ENCODE measurements at places on chromosomes 11 and 22.

- DNase-seq: no peak
These were observed 1077.3 kb upstream of the CNTN5 start for GRCh38 chr11:97943493-97943892.

GRCh38 chr22:42685941-42686653 lies 34.6 kb downstream of the A4GALT start:
- peak; percentile 20 for DNase-seq

- peak; percentile 41 for DNase-seq
These were observed 6.0 kb upstream of the MALAT1 start for GRCh38 chr11:65492637-65493366.

DNA sequence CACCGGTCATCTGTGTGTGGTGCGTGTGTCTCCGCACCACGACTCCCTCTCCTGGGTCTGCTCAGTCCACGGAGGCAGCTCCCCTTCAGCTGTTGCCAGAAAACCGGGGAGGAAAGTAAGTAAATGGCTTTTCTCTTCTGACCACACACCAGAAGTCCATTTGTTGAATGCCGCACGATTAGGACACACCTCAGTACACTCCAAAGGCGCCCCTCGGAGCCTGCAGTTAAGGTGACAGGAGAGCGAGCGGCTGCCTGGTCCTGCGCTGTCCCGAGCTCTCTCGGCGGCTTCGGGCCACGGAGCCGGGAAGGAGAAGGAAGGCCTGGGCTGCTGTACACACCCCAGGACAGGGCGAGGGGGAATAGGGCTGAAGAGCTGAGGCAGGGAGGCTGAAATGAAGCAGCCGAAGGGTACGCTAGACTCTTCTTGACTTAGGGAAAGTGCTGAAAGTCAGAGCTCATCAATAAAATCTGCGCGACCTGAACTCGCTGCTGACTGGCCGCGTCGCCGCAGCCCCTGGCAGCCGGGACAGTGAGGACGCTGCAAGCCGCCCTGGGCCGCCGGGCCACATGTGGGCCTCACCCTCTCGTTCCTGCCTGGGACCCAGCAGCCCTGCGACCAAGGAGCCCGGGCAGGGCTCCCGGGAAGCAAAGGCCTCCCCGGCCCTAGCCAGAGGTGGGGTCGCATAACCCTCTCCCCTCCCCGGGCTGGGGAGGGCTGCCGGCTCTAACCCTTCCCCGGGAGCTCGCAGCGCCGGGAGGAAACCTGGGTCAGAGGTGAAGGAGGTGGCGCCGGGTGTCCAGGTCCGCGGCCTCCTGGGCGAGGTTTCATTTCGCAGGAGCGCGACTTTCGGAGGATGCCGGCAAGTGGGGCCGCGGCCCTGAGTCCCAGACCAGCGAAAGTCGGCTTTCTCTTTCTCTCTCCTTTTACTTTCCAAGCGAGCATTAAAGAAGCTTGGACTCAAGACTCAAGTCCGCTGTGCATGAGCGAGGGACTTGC lies 1.6 kb upstream of the PAX6 start:
- peak; percentile 25 for DNase-seq

DNA sequence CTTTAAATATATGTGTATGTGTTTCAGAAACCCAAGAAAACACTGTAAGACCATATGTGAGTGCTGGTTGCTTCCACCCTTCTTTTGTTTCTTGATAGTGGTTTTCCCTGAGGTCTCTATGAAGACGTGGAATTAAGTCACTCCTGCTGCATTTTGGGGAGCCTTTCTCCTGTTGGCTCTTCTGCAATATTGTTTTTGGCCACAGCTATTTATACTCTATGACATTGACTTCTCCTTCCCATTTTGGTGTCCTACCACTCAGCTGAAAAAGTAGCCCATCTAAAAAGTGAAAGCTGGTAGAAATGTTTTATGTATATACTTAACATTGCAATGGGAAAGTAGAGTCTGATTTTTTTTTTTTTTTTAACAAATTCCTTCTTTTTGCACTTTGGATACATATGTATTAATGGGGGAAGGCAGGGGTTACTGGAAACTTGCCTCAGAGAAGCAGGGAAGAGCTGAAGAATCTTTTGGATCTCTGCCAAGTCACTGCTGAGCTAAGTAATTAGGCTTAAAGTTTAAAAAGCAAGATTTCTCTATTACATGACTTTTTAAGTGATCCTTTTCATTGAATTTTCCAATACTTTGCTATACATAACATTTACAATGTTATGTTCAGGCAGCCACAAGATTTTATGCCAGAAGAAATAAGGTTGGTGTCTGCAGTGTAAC lies 1.8 kb downstream of the TTC17 start:
- DNase-seq: no peak

DNA sequence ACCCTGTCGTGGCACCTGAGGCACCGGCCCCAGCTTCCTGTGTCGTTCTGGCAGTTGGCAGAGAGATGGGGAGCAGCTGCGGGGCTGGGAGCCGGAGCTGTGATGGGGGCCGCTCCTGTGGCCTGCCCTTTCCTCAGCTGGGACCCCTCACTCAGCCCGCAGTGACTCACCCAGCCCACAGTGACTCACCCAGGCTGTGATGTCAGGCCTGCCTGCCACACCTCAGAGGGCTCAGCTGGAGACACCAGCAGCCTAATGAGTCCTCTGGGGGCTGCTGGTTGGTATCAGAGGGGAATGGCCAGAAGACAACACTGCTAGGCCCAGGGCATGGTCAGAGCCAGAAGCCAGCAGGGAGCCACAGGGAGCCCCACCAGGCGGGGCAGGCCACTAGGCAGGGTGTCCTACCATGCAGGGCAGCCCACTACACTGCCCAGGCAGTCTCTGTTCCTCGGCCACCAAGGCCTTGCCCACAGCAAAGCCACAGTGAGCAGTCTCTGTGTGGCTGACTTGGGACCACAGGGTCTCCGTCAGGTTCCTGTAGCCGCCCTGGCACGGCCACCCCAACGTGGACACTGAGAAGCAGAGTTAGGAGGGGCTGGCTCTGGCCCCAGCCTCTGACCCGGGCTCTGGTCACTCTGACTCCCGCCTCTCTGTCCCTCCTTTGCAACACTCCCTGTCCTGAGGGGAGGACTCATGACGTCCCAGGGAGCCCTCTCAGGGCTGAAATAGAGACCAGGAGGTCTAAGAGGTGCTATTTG lies 4.2 kb upstream of the FXYD2 start:
- DNase-seq: no peak

- no peak for DNase-seq
These were observed 27.2 kb upstream of the GLYATL1 start for GRCh38 chr11:58912124-58912523.

DNA sequence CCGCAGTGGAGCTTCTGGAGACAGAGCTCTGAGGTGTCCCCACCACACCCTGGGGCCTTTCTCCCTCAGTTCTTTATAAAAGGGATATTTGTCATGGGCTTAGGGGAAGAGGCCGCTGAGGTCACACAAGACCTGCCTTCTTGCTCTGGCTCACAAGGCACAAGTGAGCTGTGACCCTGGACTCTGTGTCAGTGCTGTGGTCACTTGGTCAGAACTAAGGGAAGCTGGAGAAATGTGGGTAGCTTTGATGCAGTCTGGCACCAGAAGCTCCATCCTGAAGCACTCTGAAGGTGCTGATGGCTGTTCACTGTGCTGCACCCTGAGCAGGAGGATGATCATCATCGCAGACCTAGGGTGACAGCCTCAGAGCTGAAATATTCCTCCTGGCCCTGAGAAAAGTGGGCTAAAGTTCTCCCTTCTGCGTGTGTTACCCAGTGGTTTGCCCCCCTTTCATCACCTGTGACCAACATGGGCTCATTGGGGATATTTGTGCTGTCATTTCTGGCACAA lies 28.1 kb upstream of the VPREB1 start:
- no peak for DNase-seq

GRCh38 chr11:121887569-121887968 lies 228.4 kb downstream of the BLID start:
- DNase-seq: no peak

DNA sequence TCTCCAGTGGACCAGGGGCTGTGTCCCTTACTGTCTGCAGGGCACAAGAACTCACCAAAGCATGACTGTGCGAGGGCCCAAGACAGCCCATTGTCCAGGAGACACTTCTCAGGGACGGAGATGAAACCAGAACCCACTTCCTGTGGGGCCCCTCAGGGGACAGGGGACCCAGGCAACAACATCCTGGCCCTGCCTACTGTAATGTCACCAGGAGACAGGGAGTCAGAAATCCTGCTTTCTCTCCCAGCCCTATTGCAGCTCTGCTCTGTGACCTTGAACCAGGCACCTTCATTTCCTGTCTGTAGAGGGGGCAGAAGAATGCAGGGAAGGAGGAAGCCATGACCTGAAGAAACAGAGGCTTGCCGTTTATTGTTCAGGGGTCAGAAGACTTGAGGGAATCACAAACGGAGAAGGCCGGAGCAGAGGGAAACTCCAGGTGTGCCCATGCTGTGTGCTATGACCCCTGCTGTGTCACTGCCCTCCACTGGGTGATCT lies 98.0 kb downstream of the NAT10 start:
- DNase-seq: no peak

DNA sequence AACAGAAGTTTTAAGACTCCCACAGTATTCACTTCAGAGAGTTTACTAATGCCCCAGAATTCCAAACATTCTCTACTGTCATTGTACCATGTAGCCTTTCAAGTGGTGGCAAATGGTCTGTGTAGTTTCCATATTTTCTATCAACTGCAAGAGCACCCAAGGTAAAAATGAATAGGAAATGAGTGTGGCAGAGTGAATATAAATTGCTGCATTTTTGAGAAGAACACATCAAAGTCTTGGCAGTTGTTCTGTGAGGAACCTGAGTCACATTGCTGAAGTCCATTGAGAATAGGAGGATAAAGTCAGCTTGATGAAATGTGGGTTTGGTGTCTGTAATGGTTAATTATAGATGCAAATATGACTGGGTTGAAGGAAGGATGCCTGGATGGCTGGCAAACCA lies 193.6 kb downstream of the AASDHPPT start:
- no peak for DNase-seq

DNA sequence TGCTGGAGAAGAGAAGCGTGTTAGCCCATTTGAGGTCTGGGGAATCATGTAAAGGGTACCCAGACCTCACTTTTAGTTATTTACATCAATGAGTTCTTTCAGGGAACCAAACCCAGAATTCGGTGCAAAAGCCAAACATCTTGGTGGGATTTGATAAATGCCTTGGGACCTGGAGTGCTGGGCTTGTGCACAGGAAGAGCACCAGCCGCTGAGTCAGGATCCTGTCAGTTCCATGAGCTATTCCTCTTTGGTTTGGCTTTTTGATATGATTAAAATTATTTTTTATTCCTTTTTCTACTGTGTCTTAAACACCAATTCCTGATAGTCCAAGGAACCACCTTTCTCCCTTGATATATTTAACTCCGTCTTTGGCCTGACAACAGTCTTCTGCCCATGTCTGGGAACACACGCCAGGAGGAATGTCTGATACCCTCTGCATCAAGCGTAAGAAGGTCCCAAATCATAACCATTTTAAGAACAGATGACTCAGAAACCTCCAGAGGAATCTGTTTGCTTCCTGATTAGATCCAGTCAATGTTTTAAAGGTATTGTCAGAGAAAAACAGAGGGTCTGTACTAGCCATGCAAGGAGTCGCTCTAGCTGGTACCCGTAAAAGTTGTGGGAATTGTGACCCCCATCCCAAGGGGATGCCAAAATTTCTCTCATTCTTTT lies 65.2 kb downstream of the ALX4 start:
- no peak for DNase-seq

DNA sequence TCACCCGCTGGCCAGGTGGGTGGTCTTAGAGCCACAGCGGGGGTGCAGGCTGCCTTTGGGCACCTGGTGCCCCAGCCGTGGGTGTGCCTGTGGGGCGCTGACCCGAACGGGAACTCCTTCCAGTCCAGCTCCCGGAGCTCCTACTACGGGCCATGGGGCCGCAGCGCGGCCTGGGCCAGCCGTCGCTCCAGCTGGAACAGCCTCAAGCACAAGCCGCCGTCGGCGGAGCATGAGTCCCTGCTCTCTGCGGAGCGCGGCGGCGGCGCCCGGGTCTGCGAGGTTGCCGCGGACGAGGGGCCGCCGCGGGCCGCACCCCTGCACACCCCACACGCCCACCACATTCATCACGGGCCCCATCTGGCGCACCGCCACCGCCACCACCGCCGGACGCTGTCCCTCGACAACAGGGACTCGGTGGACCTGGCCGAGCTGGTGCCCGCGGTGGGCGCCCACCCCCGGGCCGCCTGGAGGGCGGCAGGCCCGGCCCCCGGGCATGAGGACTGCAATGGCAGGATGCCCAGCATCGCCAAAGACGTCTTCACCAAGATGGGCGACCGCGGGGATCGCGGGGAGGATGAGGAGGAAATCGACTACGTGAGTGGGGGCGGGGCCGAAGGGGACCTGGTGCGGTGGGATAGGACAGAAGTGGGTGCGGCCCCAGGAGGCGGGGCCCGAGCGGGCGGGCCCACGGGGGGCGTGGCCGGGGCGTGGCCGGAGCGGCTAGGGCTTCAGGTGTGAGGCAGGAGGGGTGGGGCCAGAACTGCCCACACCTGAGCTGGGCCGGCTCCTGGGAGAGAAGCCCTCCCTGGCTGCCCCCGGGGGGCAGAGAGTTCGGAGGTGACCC lies 91.5 kb downstream of the CACNA1I start:
- DNase-seq: peak; percentile 30

DNA sequence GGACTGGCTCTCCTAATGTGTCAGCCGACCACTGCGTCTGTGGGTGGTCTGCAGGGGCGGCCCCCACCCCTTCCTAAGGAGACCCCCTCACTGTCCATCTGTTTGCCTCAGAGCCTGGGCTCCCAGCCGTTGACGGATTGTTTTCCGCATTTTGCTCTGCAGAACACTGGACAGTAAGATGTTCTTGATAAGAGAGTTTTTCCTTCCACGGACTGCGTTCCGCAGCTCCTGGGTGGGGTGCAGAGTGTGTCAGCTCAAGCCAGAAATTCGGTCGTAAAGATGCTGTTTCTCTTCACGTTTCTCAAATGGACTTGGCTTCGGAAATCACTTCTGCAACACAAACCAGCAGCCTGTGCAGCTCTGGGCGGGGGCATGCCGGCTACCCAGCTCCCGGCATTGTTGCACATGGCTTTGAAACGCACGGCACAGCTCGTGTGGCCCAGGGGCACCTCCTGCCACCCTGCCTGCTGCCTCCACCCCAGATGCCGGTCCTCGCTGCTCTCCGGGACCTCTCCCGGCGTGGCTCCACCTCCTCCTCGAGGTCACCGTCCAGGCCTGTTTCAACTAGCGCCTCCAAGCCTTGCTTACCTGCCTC lies 2.9 kb upstream of the MRGPRG start:
- no peak for DNase-seq

GRCh38 chr22:31248138-31248745 lies 36.1 kb downstream of the LIMK2 start:
- DNase-seq: no peak

DNA sequence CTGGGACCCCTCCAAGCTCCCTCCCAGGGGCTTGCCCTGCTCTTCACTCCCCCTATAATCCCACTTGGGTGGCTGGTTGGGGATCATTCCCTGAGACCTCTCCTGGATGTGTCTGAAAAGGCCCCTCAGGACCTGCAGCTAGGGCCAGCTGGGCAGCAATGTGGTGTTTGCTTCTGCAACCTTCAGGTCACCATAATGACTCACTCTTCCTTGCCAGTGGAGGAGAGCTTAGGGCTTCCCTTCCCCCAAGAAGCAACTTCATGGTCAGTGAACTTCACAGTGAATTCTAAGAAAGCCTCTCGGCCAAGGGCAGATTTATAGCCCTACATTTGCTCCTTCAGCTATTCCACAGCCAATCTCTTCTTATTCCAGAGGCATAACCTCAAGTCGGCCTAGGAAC lies 45.1 kb upstream of the TSPAN18 start:
- no peak for DNase-seq

GRCh38 chr11:59135648-59136461 lies 6.8 kb upstream of the FAM111A start:
- peak; percentile 56 for DNase-seq

- no peak for DNase-seq
These were observed 35.7 kb upstream of the MICAL2 start for GRCh38 chr11:12074529-12075195.

Measured in NCI-H345 (cell line).